ENCODE measurements at places on chromosomes 2 and 18. TPM values are rescaled to one million over a fixed set of nuclear protein-coding genes. Genes with fewer than 3 reads are reported as not detected.

DNA sequence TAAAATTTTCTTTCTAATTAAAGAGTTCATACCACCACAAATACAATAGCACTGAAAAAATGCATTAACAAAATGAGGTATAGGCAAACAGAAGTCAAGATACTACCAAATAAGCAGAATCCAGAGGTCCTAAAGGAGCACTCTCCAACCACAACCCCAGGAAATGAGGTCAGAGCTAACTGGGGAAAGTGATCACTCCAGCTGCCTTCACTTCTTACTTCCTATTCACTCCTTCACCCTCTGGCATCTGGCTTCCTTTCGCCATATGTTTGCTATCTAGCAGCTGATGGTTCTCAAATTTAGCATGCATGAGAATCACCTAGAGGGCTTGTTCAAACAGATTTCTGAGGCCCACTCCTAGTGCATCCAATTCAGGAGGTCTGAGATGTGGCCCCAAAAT lies 212.6 kb upstream of the ACVR2A start:
- no peak for DNase-seq

DOCK10 gene
- 42.0 TPM for total RNA-seq

DNA sequence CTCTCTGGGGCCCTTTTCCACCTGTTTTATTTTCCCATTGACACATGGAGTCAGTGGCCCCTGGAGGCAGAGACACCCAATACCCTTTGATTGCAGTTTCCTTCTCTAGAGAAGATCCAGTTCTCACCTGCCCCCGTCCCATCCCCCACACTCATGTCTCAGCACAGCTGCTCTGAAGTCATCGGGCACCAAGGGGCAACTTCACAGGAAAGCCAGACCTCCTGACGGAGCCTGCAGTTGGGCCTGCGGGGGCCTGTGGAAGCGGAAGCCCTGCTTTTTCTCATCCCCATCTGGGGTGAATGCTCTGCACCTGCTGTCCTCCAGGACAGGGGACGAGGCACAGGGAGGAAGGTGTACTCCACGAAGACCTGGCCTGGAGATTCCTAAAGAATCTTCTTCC lies 308.3 kb upstream of the EPAS1 start:
- DNase-seq: no peak

- DNase-seq: no peak
Measured at GRCh38 chr2:216018709-216019108, 5.4 kb upstream of the MREG start.

DNA sequence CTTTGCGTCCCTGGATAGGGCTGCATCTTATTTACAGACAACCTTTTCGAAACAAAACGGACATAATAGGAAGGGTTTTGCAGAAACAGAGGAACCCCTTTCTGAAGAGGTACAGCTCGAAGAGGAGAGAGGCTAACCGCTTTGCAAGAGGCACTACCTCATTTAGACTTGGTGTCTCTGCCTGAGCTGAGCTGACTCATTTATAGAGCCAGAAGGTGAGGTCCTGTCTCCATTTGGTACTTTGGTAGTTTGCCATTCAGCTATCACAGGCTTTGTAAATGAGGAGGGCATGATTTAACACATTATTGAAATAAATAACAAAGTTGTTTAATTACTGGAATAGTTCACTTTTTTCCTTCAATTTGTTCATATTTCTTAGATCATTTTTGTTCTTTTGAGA lies 2.2 kb upstream of the NXPH2 start:
- DNase-seq: no peak

DNA sequence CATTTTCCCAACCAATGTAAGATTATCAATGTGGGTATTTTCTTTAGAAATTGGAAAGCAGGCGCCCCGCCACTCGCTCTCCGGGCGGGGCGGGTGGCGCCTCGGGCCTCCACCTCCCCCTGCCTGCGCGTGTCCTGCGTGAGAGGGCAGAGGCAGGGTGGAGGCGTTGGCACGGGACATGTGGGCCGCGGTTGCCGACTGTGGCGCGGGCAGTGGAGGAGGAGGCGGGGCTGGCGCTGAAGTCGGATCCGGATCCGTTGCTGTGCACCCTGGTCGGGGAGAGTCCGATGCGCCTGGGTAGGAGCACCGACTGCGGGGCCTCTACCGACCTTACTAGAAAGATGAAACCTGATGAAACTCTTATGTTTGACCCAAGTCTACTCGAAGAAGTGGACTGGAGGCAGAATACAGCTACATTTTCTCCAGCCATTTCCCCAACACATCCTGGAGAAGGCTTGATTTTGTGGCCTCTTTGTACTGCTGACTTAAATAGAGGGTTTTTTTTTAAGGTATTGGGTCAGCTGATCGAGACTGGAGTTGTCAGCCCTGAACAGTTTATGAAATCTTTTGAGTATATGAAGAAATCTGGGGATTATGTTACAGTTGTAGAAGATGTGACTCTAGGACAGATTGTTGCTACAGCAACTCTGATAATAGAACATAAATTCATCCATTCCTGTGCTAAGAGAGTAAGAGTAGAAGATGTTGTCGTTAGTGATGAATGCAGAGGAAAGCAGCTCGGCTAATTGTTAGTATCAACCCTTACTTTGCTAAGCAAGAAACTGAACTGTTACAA lies 37.9 kb downstream of the PMS1 start:
- no peak for DNase-seq

APCDD1 gene
- 156 TPM for total RNA-seq

LYG2 gene
- total RNA-seq: not detected

GRCh38 chr2:189454009-189454408 lies 12.7 kb downstream of the WDR75 start:
- no peak for DNase-seq

DNA sequence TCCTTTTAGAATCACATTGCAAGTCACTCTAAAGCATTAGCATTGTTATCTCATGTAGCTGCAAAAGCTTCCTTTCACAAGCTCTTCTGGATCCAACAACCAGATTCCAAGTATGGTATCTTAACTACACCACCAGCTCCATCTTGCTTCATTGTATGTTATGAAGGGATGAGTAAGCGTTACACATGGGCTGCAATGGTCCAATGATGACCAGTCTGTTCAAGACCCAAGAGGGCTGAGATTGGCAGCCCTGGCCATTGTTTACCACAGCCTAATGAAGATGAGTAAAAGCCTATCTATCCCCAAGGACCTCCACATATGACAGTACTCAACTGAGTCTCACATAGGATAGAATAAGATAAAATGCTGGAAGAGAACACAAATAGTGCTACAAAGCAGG lies 6.3 kb downstream of the CFLAR start:
- DNase-seq: no peak

DNA sequence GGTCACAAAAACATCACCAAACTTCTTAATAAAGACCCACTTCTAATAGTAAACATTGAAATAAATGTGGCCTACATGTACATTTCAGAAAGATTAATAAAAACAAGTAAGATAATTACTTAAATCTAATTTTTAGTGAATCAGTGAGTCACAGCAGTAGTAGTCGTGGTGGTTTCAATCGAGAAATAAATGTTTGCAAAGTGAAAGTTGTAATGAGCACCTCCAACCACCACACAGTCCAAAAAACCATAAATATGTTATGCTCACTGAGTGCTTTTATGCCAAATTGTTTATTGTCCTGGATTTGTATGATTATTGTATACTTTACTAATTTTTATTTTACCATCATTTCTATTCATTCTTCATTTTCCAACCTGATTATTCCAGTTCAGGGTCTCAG lies 61.8 kb upstream of the SPOPL start:
- no peak for DNase-seq

DNA sequence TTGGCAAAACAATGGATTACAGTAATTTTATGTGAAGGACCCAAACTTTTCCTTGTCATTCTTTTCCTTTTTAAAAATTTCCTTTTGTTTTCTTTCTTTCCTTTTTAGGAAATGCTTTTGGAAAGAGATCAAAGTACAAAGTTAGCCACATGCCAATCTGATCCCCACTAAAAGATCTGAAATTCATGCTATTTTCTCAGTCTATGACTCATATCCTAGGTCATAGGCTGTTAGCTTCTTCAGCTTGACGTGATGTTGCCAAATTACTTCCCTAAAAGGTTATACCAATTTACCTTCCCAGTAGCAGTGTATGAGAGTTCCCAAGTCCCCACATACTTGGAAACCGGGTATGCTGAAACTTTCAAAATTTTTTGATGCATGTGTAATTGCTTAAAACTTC lies 355.3 kb downstream of the INSIG2 start:
- DNase-seq: no peak

DNA sequence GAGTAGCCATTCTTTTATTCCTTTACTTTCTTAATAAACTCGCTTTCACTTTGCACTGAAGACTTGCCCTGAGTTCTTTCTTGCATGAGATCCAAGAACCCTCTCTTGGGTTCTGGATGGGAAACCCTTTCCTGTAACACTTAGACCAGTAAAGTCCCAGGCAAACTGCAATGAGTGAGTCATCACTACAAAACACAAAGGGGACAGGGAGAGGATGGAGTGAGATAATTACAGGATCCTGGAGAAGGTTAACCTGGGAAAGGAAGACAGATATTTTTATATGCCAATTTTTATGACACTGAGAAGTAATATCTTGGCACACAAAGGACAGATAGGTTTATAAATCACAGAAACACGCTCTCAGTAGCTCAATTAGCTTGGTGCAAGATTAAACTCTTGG lies 48.7 kb downstream of the EHD3 start:
- no peak for DNase-seq

NT5DC4 gene
- 0.56 TPM for total RNA-seq

SLC23A3 gene
- total RNA-seq: 1.3 TPM

TRAK2 gene
- 41.7 TPM for total RNA-seq

BAZ2B gene
- total RNA-seq: 47.3 TPM

HAUS1 gene
- 23.4 TPM for total RNA-seq

GRCh38 chr2:87403893-87404175 lies 344.1 kb upstream of the PLGLB2 start:
- DNase-seq: peak; percentile 16

DNA sequence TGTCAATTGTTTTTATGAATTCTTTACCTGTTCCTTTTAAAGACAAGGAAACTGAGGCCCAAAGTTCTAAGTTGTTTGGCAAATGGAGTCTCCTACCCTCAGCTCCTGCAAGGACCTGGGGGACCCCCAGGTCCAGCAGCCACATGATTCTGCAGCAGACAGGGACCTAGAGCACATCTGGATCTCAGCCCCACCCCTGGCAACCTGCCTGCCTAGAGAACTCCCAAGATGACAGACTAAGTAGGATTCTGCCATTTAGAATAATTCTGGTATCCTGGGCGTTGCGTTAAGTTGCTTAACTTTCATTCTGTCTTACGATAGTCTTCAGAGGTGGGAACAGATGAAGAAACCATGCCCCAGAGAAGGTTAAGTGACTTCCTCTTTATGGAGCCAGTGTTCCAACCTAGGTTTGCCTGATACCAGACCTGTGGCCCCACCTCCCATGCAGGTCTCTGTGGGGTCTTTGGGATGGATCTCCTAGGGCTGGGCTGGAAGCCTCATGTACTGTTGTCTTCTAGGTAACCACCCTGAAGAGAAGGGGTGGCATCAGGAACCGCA lies 5.6 kb upstream of the CENPA start:
- DNase-seq: no peak

CIDEA gene
- total RNA-seq: 500 TPM

CDH7 gene
- not detected for total RNA-seq

DNA sequence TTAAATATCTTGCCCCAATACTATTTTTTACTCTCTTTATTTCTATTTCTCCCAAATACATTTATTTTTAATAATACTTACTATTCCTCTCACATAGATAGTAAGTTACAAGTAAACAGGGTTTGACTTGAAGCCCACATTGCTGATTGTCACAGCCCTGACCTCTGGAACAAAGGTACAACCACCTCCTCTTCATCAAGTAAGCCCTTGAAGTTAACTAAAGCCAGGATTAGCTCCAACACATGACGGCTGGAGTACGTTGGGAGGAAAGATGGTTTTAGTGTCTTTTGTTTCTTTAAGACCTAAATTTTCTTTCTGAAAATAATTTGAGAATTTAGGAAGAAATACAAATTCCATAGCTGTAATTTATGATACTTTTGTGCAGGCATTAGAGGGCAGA lies 949 bp downstream of the MYOM1 start:
- no peak for DNase-seq

DNA sequence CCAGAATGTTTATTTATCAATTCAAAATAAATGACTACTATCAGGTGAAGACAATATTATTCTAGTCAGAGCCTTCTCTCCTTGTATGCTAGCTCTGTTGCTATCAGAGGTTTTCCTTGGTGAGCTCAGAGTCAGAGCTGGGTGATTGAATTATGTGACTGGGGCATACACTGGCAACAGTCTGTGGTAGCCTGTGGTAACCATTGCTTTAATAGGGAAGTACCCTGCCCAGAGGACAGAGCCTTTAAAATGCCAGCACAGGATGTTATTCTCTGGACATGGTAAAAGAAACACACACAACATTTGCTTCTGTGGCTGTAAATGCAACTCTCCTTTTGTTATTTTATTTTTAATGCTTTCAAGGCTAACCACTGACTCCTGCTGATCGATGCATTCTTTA lies 124.7 kb downstream of the PPP1R1C start:
- no peak for DNase-seq
